H4 (cell line): ENCODE measurements at places on chromosomes 1 and 21.

GRCh38 chr1:169120066-169120465, 13.6 kb downstream of the ATP1B1 start:
- no peak for DNase-seq

DNA sequence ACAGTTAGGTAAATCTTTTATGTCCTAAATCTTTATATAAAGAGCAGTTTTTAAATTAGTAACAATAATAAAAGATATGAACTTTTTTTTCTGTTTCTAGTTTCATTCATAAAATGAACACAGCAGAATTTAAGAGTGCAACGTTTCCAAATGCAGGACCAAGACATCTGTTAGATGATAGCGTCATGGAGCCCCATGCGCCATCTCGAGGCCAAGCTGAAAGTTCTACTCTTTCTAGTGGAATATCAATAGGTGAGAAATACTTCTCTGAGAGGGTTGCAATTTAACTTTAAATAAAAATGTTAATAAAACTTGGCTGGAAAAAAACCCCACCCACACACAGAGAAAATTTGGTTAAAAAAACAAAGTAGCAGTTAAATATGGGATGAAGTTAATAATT, 15.0 kb upstream of the ANGPTL1 start:
- DNase-seq, result no peak

DNA sequence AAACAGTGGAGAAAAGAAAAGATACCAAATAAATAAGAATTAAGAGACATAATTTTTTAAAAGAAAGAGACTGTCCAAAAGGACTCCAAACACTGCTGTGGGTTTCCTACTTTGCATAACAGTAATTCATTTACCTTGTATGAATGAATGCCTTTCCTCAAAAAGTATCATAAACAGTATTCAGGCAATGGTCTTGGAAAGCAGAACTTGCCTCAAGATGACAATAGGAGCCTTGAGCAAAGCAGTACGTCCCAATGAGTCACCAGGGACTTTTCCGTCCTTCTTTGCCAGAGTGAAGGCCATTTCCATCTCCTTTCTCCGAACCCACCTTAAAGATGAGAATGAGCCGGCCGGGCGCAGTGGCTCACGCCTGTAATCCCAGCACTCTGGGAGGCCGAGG, 186.4 kb downstream of the ZBTB18 start:
- no peak for DNase-seq

DNA sequence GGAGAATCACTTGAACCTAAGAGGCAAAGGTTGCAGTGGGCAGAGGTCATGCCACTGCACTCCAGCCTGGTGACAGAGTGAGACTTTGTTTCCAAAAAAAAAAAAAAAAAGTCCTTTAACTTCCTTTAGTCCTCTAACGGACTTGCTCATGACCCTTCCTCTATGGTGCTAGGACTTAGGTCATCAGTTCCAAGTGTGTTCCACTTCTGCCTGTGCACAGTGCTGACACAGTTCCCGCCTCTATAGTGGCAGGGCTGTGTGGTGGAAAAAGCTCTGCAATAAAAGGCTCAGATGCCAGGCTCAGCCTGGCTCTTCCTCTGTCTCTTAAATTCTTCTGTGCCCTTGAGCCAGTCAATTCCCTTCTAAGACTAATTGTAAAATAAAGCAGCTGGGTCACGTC, 22.0 kb downstream of the CC2D1B start:
- no peak for DNase-seq

DNA sequence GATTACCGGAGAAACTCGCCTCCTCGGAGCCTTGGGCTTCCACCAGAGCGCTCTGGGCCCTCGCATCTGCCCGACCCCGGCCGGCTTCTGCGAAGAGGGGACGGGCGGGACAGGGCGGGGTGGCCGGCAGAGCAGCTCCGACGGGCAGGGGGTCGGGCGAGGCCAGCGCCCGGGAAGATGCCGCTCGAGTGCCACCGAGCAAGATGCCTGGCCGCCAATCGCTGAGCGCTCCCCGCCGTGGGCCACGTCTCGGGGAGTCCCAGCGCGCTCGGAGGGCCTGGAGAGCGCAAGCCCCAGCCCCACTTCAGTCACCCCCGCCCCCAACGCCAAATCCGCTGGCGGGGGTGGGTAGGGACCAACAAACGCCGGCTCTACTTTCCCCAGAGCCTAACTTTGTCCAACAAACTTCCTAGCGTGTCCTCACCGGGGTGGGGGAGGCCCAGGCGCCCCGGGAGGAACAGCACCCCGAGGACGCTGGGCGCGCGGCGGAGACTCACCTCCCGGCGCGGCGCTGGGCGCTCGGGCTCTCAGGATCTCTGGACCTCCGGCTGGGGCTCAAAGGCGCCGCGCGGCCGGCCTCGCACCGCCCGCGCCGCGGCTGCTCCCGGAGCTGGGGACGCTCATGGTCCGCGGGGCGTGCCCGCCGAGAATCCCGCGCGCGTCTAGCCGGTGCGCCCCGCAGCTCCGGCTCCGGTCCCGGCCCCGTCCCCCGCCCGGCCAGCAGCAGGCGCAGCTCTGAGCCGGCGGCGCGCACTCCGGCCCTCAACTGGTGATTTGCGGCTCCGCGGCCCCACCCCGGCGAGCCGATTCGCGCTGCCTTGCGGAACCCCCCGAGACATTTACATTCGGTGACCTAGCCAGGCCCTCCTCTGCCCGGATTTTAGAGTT, at the start of gene BCAR3:
Gene BCAR3 (minus strand): TSS at position 737 of the 888 bp plus-strand sequence. CDS start 6,907 bp downstream, outside the sequence.
- DNase-seq, result no peak

DNA sequence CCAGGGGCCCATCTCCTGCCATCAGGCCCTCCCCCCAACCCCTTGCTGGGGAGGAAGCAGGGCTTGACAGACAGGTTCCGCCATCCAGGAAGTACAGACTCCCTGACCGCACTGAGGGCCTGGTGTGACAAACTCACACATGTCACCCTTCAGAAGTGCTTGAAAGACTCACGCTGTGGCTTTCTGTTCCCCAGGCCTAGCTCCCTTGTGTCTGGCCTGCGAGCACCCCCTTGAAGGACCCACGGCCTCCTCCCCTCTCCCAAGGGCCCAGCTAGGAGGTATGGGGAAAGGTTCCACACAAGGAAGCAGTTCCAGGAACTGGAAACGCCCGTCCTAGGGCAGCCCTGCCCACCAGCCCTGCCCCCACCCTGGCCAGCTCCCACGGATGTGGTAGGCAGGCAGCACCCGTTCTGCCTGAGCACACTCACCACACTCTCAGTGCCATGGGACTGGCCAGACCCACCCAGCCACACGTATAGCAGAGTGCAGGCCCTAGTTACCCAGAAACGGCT, 26.7 kb downstream of the SLC2A1 start:
- DNase-seq, result peak; percentile 76

GRCh38 chr1:99504287-99504686, 141.6 kb upstream of the PALMD start:
- DNase-seq, result no peak

- no peak for DNase-seq
Measured at GRCh38 chr1:3149277-3149676, 80.3 kb downstream of the PRDM16 start.

GRCh38 chr1:243945727-243946126, 95.7 kb upstream of the AKT3 start:
- no peak for DNase-seq

- no peak for DNase-seq
Measured at GRCh38 chr1:234697015-234697414, 87.0 kb upstream of the IRF2BP2 start.

DNA sequence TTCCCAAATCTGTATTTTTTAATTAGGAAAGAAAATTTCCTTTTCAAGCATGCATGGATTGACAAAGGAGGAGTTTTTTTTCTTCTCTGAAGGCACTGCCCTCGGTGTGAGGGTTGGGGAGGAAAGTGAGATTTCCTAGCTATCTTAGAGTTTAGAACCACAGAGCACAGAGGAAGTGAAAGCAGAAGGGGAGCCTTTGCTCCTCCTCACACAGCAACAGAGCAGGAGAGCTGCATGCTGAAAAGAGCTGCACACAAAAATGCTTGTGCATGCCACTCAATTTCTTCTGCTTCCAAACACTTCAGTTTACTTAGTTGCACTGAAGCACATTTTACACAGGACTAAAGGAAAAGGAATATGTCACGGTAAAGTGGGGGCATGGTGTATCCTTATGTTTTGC, 308.1 kb downstream of the GPATCH2 start:
- DNase-seq, result no peak

DNA sequence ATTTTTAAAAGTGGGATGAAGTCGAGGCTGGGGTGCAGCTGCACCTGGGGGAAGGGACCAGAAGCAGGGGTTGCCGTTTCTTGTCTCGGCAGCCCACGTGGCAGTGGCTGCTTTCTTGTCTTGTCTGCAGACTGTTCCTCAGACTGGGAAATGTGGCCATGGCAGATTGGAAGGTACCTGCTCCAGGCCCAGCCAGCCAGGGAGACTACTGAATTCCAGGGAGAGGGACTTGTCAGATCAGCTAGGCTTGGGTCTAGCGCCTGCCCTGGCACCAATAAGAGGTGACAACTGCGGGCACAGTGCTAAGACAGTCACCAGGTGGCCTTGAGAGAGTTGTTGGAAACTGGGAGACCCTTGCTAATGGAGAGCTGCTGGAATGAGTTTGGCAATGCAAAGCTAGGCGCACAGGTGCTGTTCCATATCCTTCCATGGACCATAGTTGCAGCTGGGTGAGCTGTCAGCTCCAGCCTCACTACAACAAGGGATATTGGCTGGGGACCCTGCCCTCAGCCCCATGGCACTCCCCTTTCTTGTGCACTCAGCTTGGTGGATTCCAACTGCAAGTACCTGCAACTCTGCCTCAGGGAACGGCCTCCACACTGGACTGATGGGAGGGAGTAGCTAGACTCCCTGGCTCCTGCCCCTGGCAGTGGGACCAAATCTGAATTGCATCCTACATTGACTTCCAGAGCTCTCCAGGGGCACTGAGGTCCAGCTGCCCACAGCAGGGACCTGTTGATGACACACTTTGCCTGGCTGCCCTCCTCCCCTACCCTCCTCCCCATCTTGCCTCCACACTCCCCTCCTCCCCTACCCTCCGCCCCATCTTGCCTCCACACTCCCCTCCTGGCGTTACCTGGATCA, 9.9 kb upstream of the IL22RA1 start:
- no peak for DNase-seq

- no peak for DNase-seq
Measured at GRCh38 chr21:34105947-34106541, 32.7 kb downstream of the MRPS6 start.

DNA sequence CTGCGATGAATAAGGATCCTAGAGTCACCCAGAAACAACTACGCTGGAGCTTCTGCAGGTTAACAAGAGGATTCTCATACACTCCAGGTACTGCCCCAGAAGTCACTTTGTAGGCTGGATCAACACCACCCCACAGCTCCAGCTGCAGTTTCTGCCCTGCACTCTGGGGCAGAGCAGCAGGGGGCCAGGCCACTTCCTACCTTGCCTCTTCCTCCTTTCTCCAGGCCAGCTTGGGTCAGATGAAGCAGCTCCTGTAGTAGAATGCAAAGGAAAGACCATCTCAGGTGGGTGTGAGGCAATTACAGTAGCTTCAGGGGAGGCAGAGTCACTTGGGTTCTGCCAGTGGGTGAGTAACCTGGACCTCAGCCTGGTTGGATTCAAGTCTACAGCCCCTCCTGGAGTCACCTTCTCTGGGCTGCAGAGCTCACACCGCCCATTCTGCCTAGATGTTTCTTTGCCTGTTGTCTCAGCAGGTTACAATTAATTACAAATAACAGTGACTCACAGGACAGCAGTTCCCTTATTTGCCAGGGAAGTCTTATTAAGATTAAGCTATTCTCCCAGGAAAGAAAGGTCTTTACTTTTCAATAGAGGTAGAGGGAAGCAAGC, 24.4 kb upstream of the BCAR3 start:
- no peak for DNase-seq

DNA sequence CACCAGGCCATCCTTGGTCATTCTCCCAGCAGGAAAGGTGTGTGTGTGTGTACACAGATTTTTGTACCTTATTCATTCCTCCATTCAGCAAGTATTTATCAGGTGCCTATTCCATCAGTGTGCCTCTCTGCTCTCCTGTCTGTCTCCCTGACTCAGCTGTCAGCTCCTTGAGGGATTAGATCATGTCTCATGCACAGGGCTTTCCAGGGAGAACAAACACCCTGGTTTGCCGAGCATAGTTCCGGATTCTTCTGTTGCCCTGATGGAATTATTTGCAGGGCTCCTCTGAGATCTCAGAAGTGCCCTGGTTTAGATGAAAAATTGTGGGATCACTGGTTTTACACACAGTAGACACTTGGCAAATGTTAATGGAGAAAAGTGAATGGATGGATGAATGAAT, 8.1 kb upstream of the SDHB start:
- DNase-seq, result no peak

DNA sequence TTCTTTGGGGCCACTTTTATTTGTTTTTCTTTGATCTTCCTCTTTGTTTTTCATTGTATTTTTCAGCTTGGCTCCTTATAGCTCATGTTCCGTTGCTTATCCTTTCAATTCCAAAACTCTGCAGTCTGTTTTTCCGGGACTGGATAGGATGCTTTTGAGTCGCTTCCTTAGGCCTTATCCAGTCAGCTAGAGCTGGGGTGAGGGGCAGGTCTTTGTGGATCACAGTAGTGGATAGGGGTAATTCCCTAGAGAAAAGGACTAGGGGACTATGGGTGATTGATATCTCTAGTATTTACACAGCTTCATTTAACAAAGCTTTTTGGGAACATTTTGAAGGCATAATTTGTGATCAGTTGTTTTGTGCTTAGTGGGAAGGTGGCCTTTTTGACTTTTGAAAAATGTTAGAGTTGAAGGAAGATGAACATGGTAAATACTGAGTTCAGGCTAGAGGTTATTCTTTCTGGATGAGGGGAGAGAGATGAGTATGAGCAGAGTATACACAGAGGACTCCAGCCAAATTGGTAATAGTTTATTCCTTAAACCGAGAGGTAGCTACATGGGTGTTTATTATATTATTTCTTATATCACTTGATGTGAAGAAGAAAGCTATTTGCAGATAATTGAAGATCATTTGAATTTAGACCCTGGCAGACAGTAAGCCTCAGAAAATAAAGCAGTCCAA, 22.5 kb downstream of the CEP350 start:
- DNase-seq, result no peak

DNA sequence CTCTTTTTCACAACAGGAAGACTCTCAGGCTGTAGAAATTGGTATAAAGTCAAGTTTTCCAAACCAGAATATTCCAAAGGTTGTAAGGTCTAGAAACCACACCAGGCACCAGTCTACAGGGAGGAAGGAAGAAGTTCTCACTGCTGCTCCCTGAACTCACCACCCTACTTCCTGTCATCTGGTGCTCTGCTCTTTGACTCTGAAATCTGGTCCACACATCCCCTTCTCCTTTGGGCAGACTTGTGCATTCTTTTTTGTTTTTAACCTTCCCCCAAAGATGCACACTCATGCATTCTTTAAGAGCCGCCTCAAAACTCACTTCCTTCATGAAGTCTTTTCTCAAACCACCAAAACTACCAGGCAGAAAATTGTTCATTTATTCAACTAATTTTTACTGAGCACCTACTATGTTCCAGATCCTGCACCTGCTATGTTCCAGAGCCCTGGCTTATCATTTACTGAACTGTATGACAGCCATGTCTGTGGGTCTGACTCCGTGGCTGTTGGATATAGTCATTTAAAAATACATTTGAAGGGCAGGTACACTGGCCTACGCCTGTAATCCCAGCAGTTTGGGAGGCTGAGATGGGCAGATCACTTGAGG, 30.1 kb upstream of the EPS15 start:
- no peak for DNase-seq

DNA sequence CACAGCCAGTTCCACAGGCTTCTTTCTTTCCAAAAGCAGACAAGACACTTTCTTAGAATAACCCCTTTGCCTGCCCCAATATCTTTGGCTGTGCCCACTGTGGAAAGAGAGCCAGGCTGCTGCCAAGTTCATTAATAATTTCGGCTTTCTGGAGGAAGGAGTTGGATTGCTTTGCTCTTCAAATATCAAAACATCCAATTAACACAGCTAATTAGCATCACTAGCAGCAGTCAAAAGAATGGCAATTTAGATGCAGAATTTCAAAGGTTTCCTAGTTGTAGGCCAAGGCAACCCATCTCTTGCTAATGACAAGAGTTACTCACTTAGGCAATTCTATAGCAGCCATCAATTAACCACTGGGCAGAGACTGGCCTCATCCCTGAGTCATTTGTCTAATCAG, 91.0 kb upstream of the SPATA6 start:
- no peak for DNase-seq
